ENCODE measurements at places on chromosomes 2 and 18.

GRCh38 chr2:64768491-64769005 lies 114.8 kb upstream of the SERTAD2 start:
- H3K4me3 ChIP-seq: peak overlapping the region; percentile 85
- H3K27me3 ChIP-seq: peaks cover 18% of the 10 kb centered on the region
- H3K36me3 ChIP-seq: no peaks in the 10 kb centered on the region

DNA sequence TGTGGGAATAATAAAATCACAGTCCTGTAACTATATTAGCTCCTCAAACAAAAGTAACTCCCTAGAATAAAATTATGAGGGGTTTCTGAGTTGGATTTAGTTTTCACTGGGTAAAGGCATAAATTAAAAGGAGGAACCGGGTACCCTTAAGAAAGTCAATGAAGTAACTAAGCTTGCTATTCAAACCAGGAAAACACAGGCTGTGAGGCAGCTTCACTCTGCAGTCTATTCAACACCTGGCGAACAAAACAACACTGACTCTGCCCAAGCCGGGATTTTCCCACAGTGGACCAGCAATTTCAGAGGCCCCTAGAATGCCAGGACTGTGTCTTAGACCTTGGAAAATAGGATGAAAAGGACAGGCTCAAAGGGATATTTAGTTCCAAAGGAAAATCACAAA lies 24.6 kb upstream of the CREB1 start:
- H3K27me3 ChIP-seq: no peaks in the 10 kb centered on the region
- no peak for DNase-seq
- no peak overlapping the region for H3K27ac ChIP-seq

GRCh38 chr2:170369894-170370293 lies 191.9 kb downstream of the MYO3B start:
- H3K36me3 ChIP-seq: no peaks in the 10 kb centered on the region
- H3K27me3 ChIP-seq: peaks cover 47% of the 10 kb centered on the region
- no peak overlapping the region for H3K27ac ChIP-seq
- H3K4me3 ChIP-seq: no peak overlapping the region

DNA sequence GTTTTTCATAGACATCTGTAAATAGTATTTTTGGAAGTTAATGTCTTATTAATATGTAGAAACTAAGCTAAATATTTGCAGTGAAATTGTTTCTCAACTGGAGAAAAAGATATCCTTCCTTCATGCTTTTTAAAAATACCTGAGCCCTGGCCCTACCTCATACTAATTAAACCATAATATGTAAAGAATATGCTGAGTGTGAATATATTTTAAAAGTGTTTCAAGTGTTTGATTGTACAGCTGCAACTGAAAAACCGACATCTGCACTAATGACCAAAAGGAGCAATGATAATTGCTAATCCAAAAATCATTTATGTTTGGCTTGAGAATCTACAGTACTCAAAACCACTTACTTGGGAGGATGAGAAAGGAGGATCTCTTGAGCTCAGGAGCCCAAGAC lies 156.7 kb downstream of the MBD5 start:
- peaks cover 12% of the 10 kb centered on the region for H3K36me3 ChIP-seq
- DNase-seq: no peak
- no peak overlapping the region for H3K27ac ChIP-seq
- H3K27me3 ChIP-seq: no peaks in the 10 kb centered on the region
- no peak overlapping the region for H3K4me3 ChIP-seq
- H3K4me1 ChIP-seq: no peaks in the 10 kb centered on the region

DNA sequence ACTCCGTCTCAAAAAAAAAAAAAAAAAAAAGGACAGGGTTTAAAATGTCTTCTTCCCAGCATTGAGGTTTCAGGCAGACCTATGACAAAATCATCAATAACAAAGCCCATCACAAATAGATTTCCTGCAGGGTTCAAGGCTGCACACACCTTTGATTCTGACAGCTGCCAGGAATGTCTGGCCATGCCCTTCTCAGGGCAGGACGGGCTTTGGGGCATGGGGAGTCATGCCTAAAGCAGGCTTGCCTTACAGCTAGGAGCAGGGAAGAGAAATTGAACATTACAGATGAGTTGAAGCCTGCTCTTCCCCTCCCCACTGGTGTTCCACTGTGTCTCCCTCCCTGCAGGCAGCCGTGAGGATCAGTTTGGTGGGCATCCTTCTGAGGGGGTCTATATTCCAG lies 3.7 kb downstream of the PRELID3A start:
- peaks cover 10% of the 10 kb centered on the region for H3K27me3 ChIP-seq
- H3K36me3 ChIP-seq: peaks cover 1% of the 10 kb centered on the region
- H3K27ac ChIP-seq: peak overlapping the region; percentile 33
- no peak for DNase-seq

- peaks cover 2% of the 10 kb centered on the region for H3K4me1 ChIP-seq
- H3K4me3 ChIP-seq: no peak overlapping the region
- no peak for DNase-seq
- no peaks in the 10 kb centered on the region for H3K27me3 ChIP-seq
- no peaks in the 10 kb centered on the region for H3K36me3 ChIP-seq
- no peak overlapping the region for H3K27ac ChIP-seq
Measured at GRCh38 chr2:117190856-117191559, 623.5 kb upstream of the DDX18 start.

Data from progenitor cell of endocrine pancreas (in vitro differentiated cells).